Motor neuron (in vitro differentiated cells): ENCODE measurements at places on chromosomes 11 and 22. TPM values are rescaled to one million over a fixed set of nuclear protein-coding genes. Genes with fewer than 3 reads are reported as not detected.

GRCh38 chr11:122197066-122197987 lies 81.3 kb upstream of the BLID start:
- ATAC-seq, result peak; percentile 73

ISX gene
- 0.15 TPM in 1 of 2 replicates, not detected in the other for total RNA-seq

F2 gene
- not detected in 2 replicates for total RNA-seq

DNA sequence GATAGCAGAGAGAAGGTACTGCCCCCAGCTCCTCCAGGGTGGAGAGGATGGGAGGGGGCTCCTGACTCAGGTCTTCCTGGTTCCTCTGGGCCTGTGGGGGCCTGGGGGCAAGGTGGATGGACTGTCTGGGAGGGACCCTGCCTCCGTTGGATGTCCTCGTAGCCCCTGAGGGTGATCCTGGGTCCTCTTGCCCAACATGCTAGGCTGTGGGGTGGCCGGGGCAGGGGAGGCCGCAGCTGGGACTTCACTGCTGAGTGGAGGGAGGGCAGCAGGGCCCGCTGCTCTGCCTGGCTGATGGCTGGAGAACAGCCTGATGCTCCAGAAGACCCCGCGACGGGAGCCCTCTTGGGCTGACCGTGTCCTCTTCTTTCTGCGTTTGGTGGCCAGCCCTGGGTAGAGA lies 13.4 kb downstream of the FRMD8 start:
- ATAC-seq, result no peak

GRCh38 chr11:561148-562003 lies 606 bp downstream of the RASSF7 start:
- ATAC-seq, result peak; percentile 3

DNA sequence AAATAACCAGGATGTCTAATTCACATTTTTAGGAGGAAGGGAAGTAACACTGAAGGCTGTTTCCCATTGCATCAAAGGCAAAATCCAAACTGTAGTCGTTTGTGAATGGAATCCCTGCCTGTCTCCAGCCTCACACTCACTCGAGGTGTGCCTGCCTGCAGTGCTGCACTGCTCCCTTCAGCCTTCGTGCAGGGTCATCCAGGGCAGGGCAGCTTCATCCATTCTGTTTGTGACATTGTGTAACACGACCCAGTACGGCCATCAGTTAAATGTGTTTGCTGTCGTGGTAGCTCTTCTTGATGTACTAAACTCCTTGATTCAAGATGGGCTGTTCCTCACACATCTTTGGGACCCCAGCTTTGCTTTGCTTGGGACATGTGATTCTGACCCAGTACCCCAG lies 34.3 kb downstream of the LDLRAD3 start:
- ATAC-seq, result no peak

DNA sequence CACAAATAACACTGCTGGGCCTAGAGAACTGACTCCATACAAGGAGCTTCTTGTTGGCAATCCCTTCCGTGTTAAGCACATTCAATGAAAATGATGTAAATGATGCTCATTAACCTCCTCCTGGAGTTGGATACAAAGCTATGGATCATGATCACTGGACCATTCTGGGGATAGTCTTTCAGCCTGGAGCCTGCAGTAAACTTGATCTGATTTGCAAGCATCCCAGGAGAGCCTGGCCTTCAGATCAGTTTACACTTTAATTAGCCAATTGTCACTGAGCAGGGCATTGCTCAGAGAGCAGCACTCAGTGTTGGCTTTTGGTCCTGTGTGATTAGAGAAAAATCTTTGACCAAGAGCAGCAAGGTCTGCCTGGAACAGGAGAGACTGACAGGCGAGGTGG lies 45.6 kb downstream of the ARFGAP3 start:
- ATAC-seq, result no peak

DNA sequence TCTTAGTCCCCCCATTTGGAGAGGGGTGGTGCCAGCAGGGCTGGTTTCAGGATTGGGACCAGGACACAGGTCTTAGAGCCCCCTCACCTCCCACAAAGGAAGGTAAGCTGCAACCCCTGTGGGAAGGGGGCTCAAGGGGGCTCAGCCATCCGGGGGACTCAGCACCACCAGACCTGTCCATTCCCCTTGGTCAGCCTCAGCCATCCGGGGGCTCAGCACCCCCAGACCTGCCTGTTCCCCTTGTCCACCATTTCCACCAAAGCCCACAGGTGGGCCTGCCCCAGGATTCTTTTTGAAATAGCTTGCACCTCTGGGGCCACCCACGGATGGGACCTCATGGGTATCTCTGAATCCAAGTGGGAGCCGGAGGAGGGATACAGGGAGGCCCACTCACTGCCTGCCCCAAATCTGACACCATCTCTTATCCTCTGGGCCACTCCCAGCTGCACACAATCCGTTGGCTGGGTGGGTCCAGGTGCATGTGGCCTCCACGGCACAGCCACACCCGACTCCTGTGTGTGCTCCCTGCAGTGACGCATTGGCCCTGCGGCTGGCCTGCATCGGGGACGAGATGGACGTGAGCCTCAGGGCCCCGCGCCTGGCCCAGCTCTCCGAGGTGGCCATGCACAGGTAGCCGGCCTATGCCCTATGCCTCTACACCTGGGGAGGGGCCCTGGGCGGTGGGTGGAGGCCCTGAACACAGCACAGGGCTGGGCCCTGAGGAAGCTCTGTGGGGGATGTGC lies 15.9 kb downstream of the MCAT start:
- peak; percentile 13 for ATAC-seq

DNA sequence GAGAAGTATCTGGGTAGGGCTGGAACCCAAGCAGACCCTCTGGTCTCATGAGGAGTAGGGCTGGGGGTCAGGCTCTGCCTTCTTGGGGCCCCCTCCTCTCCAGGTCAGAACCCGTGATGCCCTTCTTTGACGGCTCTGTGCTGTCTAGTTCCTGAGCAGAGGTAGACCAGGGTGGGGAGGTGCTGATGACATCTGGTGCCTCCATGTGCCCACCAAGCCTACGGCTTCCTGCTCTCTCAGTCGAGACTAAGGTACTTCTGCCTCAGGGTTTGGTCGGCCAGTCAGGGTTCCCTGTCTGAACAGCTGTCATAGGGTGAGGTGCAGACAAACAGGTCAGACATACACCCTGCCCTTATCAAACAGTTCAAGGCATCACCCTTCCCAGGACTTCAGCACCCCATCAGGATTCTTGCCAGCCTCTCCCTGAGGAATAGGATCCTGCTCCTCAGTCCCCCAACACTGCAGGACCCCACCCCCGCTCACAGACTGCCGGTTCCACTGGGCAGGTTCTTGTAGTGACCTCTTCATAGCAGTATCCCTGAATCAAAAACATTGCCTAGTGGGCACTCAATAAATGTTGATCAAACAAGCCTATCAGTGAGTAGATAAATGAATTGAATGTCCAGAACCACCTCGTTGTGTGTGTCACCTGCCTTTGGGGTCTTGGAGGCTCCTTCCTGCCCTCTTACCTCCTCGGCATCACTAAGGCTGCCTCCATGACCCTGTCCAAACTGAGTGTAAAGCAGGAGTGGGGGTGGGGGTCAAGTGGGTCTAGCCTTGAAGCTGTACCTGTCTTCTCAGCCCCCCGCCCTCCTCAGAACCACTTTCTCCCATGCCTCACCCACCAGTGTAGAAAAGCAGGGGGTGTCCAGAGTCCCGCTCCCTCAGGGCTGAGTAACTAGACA lies 158.2 kb downstream of the BUD13 start:
- no peak for ATAC-seq

- ATAC-seq, result no peak
These were observed 237.6 kb upstream of the C11orf87 start for GRCh38 chr11:109184376-109184775.

DNA sequence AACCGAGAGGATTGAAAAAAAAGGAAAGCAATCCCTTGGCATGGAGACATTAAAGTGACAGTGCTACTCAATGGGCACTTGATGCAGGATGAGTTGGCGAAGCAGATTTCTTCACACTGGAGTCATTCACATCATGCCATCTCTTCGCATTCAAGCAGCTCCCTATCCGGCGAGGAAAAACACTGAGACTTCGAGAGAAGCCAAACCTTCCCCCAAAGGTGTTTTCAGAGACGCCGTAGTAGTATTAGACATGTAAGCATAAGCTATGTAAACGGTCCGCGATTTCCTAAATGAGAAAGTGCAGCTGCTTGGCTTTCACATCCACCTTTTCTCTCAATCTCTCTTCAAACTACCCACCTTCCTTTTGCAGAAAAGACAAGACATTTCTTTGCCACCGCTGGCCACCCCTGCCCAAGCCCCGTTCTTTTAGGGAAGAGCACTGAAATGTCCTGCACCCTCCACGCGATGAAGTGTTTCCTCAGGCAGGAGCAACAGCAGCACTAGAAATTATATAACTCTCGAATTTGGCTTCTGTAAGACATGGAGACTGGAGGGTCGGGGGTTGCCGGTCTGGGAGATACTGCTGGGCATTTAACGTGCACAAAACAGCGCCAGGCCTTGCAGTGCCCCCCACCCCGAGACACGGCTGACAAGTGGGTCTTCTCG lies at the start of gene DLG2:
Gene DLG2 (minus strand): TSS at position 13 of the 666 bp plus-strand sequence.
- ATAC-seq, result peak; percentile 18

- ATAC-seq, result no peak
These were observed 377.2 kb downstream of the CTTN start for GRCh38 chr11:70775386-70776075.

DNA sequence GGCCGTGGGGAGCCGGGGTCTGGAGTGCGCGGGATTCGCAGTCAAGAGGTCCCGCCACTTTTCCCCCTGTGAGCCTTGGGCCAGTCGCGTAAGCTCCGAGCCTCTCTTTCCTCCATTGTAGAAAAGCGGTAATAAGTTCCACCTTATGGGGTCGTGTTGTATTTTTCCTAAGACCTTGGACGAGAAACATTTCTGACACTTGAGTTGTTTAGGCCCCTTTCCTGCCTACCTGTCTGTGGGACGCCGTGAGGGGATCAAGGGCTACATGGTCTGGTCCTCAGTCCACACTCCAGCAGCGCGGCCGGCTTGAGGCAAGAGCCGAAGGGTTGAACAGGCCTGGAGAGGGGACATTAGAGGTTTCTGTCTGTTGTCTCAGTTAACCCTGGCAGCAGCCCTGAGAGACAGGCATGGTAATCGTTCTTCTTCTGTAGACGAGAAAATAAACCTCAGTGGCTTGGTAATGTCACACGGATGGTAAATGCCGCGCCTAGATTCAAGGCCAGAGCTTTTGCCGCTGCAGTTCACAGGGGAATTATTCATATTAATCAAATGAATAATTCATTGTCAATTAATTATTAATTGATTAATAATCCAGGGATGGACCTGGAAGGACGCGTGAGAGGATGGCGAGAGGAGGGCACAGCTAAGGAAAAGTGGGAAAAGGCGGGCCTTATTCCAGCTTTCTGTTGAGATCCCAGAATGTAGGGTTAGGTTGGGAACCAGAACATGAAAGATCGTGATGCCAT lies 545 bp downstream of the FEN1 start:
- ATAC-seq, result no peak

DNA sequence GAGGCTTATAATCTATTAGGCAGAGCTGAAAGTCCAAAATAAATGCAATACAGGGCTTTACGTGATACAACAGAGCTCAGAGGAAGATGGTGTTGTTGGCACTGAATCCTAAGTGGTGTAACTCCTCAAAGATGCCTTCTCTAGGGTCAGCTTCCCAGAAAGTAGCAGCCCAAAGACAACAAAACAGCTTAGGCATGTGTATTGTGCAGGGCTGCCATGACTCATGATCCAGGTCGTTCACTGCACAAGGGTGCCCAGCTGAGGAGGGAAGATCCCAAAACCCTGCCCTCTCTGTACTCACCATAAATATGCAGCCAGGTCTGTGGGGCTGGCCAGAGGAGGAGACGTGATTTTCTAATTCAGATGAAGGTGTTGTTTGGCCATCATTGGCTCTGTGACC lies 59.4 kb upstream of the NNMT start:
- no peak for ATAC-seq

DNA sequence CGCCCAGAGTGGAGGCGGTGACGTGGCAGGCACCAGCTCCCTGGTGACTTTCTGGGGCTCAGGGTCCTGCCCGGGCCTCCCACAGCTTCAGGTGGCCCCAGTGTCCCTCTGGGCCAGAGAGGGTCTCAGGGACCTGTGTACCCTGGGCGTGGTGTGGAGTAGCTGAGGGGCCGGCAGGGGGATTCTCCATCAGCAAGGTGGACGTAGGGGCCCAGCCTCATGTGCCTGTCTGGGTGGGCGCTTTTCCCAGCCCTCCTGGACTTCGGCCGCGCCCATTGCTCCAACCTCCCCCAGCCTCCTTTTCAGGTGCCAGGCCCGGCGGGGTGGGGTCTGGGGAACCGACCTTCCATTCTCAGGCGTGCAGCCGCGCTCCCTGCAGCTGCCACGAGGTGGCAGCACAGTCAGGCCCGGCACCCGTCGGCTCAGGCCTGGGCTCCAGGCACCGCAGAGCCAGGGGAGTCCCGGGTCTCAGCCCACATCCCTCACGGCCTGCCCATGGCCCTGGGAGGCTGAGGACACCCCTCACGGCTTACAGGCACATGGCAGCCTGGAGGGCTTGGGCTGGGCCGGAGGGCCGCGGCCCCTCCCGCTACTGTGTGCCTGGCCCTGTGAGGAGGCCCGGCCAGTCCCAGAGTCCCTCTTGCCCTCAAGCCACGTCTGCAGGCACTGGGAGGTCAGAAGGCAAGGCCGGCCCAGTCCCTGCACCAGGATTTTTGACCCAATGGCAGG lies 19.9 kb upstream of the MUC5B start:
- ATAC-seq, result peak; percentile 94

GRCh38 chr22:29011240-29012100 lies 50.2 kb downstream of the C22orf31 start:
- ATAC-seq, result no peak

SNX19 gene
- total RNA-seq, result 33.5 and 33.7 TPM in 2 replicates

GRCh38 chr22:45239681-45240051 lies 1.0 kb downstream of the KIAA0930 start:
- peak; percentile 6 for ATAC-seq

DNA sequence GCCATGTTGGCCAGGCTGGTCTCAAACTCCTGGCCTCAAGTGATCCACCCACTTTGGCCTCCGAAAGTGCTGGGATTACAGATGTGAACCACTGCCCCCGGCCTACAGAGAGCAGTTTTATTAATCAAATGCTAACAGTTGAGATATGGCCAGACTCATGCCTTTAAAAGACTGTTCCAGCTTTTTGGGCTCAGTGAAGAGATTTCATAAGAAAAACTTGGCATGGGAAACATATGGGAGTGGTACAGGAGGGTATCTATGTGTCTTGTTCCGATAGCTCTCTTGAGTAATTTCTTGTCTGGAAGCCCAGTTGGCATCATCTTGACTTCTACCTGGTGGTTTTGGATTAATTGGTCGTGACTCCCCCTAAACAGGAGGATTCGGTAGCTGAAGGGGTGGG lies 8.2 kb upstream of the SLC37A4 start:
- ATAC-seq, result no peak
